ENCODE measurements at places on chromosomes 6 and 20. TPM values are rescaled to one million over a fixed set of nuclear protein-coding genes. Genes with fewer than 3 reads are reported as not detected.
A peak's percentile ranks its signal among the peaks of the same experiment; 100 is the strongest.

DNA sequence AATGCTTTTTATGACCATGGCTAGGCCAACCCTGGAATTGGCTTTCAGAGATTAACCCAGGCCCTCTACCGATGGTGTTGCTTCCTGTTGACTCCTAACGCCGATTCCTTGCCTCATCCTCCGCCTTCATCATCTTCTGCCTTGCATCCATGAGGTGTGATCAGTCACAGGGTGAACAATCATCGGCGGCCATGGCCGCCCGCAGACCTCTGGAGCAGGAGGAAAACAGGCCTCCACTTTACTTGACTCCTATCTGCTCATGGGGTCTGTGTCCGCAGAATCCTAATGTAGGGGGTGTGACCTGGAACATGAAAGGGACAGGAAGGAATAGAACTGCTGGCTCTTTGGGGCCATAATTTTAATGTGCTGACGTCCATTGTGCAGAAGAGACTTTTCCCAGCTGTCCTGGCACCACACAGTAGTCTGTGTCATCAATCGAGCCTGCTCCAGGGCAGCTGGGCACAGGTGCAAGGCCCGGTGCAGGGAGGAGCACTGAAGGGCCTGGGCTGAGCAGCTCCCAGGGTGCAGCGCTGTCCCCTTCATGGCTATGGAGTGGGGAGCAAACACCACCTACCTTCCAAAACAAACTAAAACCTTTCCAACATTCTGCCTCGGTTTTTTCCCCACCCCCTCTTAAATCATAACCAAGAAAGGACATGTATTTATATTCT, 8.0 kb downstream of the SLC22A3 start:
- no peak overlapping the region for H3K27ac ChIP-seq
- no peak overlapping the region for H3K4me3 ChIP-seq
- peaks cover 6% of the 10 kb centered on the region for H3K4me1 ChIP-seq
- no peak for DNase-seq
- no peaks in the 10 kb centered on the region for H3K36me3 ChIP-seq

DNA sequence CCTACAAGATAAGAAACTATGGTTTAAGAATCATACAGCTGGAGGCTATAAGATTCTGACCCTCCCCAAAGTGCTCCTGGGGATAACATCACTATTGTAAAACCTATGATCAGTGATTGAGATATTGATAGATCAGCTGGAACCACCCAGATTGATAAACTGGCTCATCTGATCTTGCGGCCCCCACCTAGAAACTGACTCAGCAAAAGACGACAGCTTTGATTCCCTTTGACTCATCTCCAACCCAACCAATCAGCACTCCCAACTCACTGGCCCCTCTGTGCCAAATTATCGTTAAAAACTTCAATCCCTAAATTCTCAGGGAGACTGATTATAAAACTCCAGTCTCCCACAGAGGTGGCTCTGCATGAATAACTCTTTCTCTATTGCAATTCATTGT, 106.4 kb downstream of the SCP2D1 start:
- no peak overlapping the region for H3K4me3 ChIP-seq
- no peak overlapping the region for H3K27ac ChIP-seq
- no peaks in the 10 kb centered on the region for H3K36me3 ChIP-seq
- H3K4me1 ChIP-seq: no peaks in the 10 kb centered on the region
- DNase-seq: no peak

DNA sequence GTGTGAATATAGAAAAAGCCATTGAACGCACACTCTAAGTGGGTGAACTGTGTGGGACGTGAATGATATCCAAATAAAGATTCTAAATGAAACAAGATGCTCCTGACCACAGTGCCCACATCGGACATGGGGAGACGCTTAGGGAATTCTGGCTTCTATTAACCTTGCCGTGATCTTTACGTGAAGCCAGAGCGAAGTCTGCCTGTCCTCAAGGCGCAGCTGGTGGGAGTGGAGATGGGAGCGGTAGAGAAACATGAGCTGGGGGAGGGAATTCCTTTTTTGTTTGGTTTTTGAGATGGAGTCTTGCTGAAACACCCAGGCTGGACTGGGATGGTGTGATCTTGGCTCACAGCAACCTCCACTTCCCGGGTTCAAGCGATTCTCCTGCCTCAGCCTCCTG, 46.0 kb downstream of the VSTM2L start:
- peak; percentile 1 for DNase-seq
- H3K27me3 ChIP-seq: peaks cover 6% of the 10 kb centered on the region
- no peak overlapping the region for H3K4me3 ChIP-seq
- H3K4me1 ChIP-seq: no peaks in the 10 kb centered on the region

GRCh38 chr6:157462956-157463742, 82.2 kb downstream of the ZDHHC14 start:
- no peaks in the 10 kb centered on the region for H3K27me3 ChIP-seq
- H3K4me1 ChIP-seq: peaks cover 46% of the 10 kb centered on the region
- DNase-seq: no peak
- peaks cover 10% of the 10 kb centered on the region for H3K36me3 ChIP-seq
- H3K27ac ChIP-seq: peak overlapping the region; percentile 25

DNA sequence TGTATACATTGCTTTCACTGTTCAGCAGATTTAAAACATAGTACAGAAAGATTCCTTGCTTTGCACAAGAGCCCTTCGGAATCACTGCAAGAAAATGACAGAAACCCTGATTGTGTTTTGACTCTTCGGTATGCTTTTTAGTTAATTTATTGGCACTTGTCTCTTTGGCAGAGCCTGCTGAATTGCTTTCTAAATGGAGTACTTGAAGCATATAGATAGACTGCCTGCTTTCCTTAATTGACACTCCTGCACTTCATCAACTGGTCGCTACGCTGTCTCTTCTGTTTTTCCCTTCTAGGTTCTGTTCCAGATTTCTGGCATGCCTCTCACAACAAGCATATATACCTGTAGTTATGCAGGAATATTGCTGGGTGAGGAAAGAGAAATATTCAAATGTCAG, 22.4 kb upstream of the RBM24 start:
- H3K4me1 ChIP-seq: no peaks in the 10 kb centered on the region
- H3K4me3 ChIP-seq: no peak overlapping the region
- peaks cover 5% of the 10 kb centered on the region for H3K27me3 ChIP-seq
- no peaks in the 10 kb centered on the region for H3K36me3 ChIP-seq

GRCh38 chr6:44868910-44869309, 459.2 kb upstream of the RUNX2 start:
- no peak for DNase-seq
- no peaks in the 10 kb centered on the region for H3K27me3 ChIP-seq
- peaks cover 35% of the 10 kb centered on the region for H3K36me3 ChIP-seq
- H3K27ac ChIP-seq: peak overlapping the region; percentile 60

- H3K4me3 ChIP-seq: peak overlapping the region; percentile 97
- DNase-seq: no peak
- H3K36me3 ChIP-seq: peaks cover 6% of the 10 kb centered on the region
- H3K27me3 ChIP-seq: peaks cover 6% of the 10 kb centered on the region
These were observed 2.1 kb upstream of the TRERF1 start for GRCh38 chr6:42453654-42454427.

- peaks cover 68% of the 10 kb centered on the region for H3K27me3 ChIP-seq
- no peak overlapping the region for H3K27ac ChIP-seq
- no peak for DNase-seq
- H3K4me3 ChIP-seq: no peak overlapping the region
- H3K4me1 ChIP-seq: peaks cover 9% of the 10 kb centered on the region
These were observed 72.7 kb downstream of the SOX4 start for GRCh38 chr6:21666201-21666691.

GRCh38 chr6:166598441-166599138, 12.1 kb upstream of the RAMACL start:
- H3K36me3 ChIP-seq: no peaks in the 10 kb centered on the region
- no peaks in the 10 kb centered on the region for H3K4me1 ChIP-seq
- H3K4me3 ChIP-seq: no peak overlapping the region
- no peak overlapping the region for H3K27ac ChIP-seq

DNA sequence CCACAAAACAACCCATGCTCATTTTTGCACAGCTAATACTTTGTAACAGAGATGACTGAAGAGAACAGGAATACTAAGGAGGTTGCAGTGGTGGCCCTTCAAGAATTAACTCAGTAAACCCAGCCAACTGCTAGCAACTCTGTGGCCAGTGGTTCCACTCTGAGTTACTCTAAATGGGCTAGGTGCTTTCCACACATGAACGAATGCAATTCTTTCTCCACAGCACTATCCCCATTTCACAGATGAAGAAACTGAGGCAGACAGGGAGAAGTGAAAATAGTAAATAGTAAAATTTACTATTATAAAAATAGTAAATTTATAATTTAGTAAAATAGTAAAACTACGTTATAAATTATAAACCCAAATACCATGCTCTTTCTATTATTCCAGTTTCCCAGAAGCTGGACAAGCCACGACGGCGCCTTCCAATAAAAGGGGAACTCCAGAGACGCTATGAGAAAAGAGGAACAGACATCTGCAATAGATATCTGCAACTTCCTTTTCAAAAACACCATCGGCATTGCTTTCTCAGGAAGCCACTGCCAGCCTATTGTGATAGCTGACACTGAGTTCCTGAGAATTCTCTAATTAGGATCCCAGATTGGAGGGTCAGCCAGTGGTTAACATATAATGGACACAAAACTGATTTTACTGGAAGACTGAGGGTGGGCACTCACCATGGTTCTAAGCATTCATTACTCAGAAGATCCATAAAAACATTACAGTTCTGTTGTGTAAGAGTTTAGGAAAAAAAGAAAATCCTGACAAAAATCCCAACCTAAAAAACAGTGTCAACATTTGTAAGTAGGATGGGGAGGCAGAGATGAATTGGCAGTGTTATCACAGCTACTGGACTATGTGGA, 16.2 kb downstream of the FKBP1A start:
- no peaks in the 10 kb centered on the region for H3K27me3 ChIP-seq
- peak overlapping the region; percentile 73 for H3K27ac ChIP-seq
- DNase-seq: no peak
- H3K36me3 ChIP-seq: peaks cover 44% of the 10 kb centered on the region
- H3K4me3 ChIP-seq: no peak overlapping the region
- H3K4me1 ChIP-seq: peaks cover 87% of the 10 kb centered on the region

DNA sequence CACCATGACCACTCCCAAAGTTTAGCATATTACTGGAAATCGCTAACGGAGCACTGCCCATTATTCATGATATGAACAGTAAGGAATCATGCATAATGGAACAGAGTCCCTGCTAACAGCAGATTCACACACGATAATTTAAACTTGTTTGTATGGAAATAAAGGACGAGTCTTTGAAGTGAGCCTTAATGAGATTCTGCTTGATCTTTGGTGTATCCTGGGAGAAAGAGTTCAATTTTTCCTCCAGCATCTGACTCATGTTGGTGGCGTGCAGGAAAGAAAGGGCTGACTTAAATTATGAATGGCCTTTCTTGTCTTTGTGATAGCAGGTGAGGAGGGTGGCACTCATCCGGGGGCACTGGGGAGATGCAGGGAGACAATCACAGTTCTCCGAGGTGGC, 194.6 kb downstream of the ZNF217 start:
- H3K27me3 ChIP-seq: no peaks in the 10 kb centered on the region
- peaks cover 1% of the 10 kb centered on the region for H3K36me3 ChIP-seq
- DNase-seq: no peak
- no peak overlapping the region for H3K4me3 ChIP-seq
- no peak overlapping the region for H3K27ac ChIP-seq
- peaks cover 8% of the 10 kb centered on the region for H3K4me1 ChIP-seq

DNA sequence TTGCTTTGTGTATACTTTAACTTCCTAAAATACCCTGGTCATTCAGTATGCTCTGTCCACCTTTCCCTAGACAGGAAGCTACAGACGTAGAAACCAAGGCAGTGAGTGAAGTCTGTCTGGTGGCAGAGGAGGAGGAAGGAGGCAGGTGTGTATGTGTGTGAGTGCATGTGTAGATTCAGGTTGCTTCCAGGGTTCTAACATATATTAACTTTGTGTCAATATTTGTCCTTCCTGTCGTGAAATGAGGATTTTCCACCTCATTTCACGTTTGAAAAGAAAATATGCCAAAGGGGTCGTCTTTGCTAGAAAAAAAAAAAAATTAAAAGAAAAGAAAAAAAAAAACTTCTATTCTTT, 411.5 kb downstream of the PKHD1 start:
- no peaks in the 10 kb centered on the region for H3K27me3 ChIP-seq
- no peaks in the 10 kb centered on the region for H3K4me1 ChIP-seq
- no peaks in the 10 kb centered on the region for H3K36me3 ChIP-seq

DNA sequence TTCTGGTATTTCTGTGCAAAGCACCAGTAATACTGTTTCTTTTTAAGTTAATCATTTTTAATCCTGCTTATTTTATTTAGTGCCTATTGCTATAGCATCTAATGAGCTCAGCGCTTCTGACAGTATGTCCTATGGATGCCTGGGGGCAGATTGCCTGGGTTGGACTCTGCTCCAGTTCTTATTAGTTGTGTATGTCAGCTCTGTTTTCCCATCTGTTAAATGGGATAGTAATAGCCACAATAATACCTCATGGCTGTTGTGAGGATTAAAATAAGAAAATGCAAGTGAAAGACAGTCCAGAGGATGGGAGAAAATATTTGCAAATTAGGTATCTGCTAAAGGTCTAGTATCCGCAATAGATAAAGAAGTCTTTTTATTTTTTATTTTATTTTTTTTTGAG, 87.0 kb downstream of the UTRN start:
- DNase-seq: no peak
- peaks cover 9% of the 10 kb centered on the region for H3K4me1 ChIP-seq
- no peak overlapping the region for H3K27ac ChIP-seq
- H3K4me3 ChIP-seq: no peak overlapping the region

Gene NUDT3
- 8.6 TPM for total RNA-seq

Gene FHL5
- total RNA-seq: not detected
